NCI-H1930 (cell line): ENCODE measurements at places on chromosomes 2 and 18.

DNA sequence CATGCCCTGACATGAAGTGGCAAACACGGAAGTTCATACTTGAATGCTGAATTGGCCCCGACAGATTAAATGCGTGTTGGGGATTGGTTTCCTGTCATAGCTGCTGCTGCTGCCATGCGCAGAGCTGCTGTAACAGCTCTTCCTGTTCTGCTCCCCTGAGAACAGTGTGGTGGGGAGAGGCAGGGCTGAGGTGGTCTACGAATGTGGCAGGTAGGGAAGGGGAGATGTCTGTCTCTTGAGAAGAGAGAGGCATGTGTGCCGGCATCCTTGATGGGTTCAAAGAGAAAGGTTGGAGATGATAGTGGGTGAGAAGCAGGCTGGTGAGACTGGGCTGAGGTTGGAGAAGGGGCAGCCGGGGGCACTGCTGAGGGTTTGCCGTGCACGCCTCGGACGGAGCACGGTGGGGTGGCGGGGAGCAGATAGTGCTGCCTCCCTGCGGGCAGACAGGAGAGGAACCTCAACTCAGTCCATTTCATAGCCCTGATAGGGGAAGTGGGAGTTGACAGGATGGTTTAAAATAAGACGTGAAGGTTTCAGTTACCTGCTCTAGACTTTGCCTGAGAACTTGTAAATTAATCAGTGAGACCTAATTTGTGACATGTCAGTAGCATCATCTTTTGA, 46.1 kb downstream of the TMEM185B start:
- no peak for DNase-seq

- peak; percentile 29 for DNase-seq
Measured at GRCh38 chr18:70289351-70290312, 787 bp downstream of the SOCS6 start.

DNA sequence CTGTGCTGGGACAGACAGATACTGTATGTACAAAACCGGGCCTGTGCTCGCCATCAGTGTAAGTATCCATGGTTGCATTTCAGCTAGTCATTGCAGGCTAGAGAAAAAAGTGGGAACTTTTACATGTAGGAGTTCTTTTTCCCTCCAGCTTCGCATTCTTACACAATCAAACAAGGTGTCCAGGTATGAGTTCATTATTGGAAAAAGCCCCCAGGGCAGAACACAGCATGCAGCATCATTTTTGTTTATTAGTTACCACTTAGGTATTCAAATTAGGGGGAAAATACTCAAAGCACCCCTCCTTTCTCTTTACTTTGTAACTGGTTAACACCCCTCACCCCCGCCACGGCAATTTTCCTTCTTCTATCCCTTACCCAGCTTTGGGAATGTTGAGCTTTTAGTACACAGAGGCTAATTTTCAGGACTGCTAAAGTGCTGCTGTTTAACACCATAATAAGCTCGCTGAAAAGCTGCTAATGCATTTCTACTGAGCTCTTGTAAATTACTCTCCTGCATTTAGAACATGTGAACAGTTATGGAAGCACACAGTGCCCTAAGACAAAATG, 13.6 kb downstream of the UPP2 start:
- DNase-seq, result no peak

DNA sequence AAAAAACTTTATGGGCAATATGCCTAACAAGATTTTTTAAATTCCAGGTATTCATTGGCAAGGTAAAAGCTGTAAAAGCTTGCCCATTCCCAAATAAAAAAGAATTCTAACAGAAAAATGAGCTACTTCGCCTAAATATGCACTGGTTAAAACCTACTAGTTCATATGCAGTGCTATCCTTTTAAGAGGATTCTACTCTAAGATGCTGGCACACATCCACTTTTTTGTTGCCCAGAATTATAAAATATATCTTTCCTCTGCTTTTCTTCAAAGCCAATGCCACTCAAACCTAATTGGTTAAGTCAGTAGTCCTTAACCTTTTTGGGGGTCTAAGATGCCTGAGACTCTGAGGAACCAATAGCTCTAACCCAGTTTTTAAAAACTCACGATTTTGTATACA, 3.2 kb downstream of the XPO1 start:
- DNase-seq, result no peak

- DNase-seq, result no peak
Measured at GRCh38 chr2:216803791-216804190, 56.1 kb downstream of the TNP1 start.
